ENCODE measurements at places on chromosomes 4 and X. TPM values are rescaled to one million over a fixed set of nuclear protein-coding genes. Genes with fewer than 3 reads are reported as not detected.

FAM133A gene
- total RNA-seq, result not detected

UGT2B15 gene
- 55.5 TPM for total RNA-seq

ARMCX1 gene
- 9.7 TPM for total RNA-seq

SPANXB1 gene
- total RNA-seq, result not detected

DRP2 gene
- total RNA-seq, result not detected

CLIC2 gene
- total RNA-seq, result 1.5 TPM

HHIP gene
- 0.12 TPM for total RNA-seq

IL21 gene
- total RNA-seq, result not detected

SPANXC gene
- total RNA-seq, result not detected

SLC49A3 gene
- 3.3 TPM for total RNA-seq

MAGEA11 gene
- total RNA-seq, result not detected

DNA sequence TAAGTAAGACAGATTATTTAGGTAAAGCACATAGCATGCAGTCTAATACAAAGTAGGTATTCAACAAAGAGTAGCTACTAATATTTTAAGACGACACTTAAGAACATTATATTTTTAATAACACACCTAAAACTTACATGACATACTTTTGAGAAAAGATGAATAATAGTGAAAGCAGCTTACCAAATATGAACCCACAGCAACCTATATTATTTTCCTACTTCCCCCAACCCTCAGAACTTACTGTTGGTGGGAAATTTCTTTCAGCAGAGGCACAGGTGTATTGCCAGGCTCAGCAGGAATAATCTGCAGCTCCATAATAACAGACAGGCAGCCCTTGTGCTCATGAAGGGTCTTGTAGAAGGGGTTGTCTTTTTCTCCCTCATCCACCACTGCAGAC, 498.9 kb downstream of the GLUD2 start:
- DNase-seq, result no peak

GRCh38 chr4:149183638-149184037, 632.0 kb downstream of the IQCM start:
- DNase-seq, result no peak

- DNase-seq, result no peak
Measured at GRCh38 chr4:85828027-85828890, 353.3 kb downstream of the ARHGAP24 start.

DNA sequence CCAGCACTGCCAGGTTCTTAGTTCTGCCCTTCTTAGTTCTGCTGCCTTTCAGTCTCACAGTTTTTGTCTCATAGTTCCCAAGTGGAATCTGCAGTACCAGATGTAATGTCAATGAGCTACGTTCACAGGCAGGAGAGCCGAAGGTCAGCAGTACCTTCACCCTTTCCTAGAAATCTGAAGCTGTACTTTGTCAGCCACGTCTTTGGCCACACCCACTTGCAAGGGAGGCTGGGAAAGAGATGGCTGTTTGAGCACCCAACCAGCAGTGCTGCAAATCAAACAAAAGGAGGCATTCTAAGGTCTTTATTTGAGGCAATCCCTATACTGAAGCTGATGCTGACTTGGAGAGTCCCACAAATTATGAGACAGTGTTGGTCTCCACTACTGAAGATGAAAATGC, 199.1 kb upstream of the NPY2R start:
- DNase-seq, result no peak

- DNase-seq, result no peak
Measured at GRCh38 chrX:39226251-39226650, 425.0 kb downstream of the MID1IP1 start.

DNA sequence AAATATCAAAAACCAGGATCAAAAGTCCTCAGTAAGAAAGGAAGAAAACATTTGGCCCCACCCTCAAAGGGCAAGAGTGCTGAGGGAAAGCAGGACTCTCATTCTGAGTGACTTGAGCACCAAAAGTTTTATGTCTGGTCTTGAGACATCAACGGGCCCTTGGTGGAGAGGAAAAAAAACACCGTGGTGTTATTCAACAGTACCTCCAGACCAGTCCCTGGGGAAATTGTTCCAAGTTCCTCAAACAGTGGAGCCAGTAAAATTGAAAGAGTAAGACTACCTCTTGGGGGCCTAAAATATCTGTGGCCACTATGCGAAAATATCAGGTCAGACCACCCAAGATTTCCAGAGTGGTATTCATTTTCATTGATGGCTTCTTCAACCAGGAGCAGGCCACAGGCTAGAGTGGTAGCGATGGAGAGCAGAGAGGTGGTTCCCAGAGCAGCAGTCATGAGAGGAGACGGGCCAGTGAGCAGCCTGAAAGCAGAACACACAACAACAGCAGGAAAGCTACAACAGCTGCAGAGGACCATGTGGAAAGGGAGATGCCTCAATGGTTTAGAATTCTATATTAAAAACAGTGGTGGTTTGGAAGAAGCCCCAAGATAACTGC, 63.7 kb upstream of the RPL34 start:
- DNase-seq, result no peak

- no peak for DNase-seq
Measured at GRCh38 chr4:171622729-171623128, 190.5 kb upstream of the GALNTL6 start.

GRCh38 chrX:18537068-18537467, 111.7 kb downstream of the CDKL5 start:
- no peak for DNase-seq

DNA sequence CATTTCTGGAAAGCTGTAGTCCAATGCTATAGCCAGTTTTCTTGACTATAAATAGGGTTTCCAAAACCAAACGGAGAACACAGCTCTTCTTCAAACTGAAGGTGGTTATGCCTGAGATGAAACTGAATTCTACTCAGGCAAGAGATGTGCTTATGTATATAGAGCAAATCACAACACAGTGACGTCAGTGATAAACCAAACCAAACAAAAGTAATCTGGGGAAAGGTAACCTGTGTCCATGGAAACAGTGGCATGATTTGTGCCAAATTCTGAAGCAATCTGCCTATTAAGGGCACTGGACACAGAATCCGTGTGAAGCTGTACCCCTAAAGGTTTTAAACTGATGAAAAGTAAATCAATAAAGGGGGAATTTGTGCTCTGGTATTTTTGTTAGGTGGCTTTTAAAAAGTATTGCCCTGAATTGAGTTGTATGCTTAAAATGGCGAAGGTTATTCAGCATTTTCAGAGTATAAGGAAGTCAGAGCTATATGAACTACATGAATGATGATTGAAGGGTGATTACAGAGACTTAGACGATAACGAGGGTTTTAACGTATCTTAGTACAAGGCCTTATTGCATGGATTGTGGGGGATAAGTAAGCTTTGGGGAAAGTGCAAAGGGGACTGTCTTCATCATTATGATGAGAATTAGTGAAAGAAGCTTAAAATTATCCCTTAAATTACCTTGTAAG, 38.6 kb downstream of the NPY5R start:
- DNase-seq, result no peak

DNA sequence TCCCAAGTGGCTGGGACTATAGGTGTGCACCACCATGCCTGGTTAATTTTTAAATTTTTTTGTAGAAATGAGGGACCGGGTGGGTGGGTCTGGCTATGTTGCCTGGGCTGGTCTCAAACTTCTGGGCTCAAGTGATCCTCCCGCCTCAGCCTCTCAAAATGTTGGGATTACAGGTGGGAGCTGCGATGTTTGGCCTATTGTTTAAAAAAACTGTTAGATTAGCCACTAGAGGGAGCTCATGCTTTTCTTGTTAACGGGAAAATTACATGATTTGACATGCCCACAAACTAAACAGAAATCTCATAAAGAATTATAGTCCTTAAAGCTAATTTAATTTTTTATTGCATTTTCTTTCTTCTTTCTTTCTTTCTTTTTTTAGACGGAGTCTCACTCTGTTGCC, 5.0 kb upstream of the SDAD1 start:
- DNase-seq, result no peak

DNA sequence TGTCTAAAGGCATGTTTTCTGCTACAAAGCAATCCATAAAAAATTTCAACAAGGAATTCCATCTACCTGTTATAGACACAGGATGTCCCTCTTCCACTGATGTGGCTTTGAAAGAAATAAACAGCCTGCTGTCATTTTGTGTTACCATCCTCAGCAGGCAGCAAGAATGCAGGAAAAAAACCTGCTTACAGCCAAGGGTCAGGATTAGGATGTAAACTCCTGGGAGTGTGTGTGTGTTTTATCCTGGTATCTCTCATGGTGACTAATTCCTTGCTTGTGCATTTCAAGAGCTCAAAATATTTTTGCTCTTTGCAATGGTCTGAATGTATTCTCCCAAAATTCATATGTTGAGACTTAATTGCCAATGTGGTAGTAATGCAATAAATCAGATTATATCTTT, 28.6 kb upstream of the SFRP2 start:
- DNase-seq, result no peak

DNA sequence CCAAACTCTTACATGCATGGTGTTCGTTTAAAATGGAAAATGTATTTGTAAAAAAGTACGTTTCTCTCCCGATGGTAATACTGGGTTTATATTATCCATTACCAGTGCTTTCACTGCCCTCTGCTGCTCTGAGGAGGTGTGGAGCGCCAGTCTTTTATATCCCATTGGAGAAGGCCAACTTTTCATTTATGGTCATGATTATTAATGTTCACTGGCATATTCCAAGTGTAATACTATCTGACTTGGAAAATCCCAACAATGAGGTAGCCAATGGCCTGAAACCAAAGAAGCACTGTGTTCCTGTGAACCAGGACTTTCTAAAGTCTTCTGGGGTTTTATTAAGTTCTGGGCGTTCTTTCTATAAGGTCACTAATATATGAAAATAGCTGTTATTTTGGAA, 80.7 kb downstream of the SYNPO2 start:
- peak; percentile 36 for DNase-seq

DNA sequence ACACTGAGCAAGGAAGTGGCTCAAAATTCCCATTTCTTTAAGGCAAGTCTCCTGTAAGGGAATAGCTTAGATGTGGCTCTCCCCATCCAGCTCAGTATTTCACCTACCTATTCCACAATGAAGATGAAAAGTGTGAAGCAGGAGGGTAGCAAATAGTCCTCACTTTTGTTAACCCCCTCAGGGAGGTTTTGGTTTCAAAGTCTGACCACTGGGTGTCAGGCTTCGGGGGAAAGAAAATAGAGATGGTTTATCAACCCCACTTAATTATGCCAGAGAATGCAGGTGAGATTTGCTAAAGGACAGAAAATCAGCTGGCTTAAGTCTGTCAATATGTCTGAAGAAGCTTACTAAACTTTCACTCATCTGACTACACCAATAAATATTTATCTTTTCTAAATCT, 69.5 kb downstream of the DHX15 start:
- DNase-seq, result no peak

- no peak for DNase-seq
Measured at GRCh38 chr4:155899891-155900290, 3.6 kb upstream of the TDO2 start.

DNA sequence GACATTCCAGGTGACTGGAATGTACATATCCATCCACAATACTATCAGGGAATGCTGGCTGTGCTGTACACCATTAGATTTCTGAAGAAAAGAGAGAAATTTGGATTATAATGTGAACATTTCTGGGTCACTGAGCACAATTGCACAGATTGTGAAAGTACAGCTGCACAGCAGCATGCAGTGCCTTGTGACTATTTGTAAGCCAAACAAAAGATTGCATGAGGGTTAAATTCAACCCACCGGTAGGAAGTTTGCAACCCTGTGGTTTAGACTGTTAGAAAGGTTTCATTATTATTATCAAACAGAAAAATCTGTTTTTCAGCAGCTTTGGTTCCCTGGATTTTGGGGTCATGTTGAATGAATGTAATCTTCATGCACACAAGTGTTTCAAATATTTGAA, 24.5 kb downstream of the DDIT4L start:
- DNase-seq, result no peak

- no peak for DNase-seq
Measured at GRCh38 chrX:33204889-33205288, 6.5 kb downstream of the DMD start.

GRCh38 chr4:11592276-11592675, 163.6 kb upstream of the HS3ST1 start:
- no peak for DNase-seq
